ENCODE measurements at places on chromosomes 6 and 20.

GRCh38 chr20:39533858-39534257 is 571.7 kb downstream of the DHX35 start:
- DNase-seq: no peak

DNA sequence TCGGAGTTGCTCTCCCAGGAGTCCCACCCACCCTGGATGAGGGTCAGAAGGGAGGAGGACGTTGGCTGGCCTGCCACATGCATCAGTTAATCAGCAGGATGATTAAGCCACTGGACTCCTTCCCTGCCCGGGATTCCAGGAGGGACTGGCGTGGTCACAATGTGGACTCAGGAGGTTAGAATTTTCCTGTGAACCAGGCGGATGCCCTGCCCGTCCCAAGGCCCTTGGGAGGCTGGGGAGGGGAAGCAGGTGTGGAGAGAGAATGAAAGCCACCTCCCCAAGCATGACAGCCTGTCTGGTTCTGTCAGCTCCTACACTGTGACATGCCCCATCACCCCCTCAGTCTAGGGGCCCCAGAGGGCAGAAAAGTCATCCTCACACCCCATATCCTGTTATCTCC is 11.6 kb upstream of the ITPR3 start:
- DNase-seq: no peak

DNA sequence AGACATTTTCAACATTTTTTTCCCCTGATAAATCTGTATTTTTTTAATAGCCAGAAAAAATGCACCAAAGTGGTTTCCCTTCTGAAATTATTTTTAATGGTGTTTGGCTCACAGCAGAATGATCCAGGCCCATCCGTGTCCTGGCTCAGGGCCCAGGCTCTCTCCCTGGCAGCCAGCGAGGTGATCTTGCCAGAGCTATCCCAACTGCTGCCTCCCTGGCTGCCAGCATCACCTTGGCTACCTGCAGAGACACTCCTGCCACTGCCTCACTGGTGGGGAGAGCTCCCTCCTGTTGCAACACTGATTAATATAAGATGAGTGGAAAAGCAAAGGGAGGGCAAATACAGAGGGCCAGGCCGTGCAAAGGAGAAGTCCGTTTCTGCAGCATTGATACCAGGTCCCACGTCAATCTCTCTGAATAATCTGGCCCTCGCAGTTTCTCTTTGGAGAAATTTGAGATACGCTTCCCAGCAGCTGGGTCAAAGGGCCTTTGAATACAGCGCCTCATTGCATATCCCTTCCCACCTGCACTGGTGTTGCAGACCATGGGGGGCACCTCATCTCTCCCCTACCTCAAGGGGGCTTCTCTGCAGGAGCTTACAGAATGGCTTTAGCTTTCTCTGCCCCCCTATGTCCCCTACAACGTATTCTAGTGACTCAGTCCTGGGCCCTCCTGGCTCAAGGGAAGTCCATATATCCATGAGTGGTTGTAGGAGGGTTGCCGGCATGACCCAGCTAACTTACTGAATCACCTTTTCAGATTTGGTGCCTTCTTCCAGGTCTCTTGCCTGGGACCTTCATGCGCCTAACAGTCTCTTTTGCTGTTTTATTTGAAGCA is 12.8 kb upstream of the DSTN start:
- no peak for DNase-seq

DNA sequence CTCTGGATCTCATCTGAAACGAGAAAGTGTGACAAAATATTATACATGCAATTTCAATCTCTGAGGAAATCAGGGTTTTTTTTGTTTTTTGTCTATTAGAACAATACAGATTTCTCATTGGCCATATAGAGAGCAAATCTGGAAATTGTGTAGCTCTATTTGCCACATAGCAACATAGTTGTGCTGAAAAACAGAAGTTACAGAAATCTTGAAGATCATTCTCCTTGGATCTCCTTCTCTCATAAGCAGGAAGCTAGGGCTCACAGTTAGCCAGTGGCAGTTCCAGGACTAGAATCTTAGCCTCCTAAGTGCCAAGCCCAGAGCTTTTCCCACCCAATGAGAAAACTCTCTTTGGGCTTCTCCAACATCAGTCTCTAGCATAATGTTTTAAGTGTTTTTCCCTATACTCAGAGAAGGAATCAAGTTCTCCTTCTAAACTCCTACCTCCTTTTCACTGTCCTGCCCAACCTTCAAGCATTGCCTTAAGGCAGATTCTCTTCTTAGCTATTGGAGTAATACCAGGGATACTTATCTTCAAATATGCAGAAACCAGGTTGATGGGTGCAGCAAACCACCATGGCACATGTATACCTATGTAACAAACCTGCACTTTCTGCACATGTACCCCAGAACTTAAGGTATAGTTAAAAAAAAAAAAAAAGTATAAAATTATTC is 211.6 kb downstream of the ALDH8A1 start:
- no peak for DNase-seq

DNA sequence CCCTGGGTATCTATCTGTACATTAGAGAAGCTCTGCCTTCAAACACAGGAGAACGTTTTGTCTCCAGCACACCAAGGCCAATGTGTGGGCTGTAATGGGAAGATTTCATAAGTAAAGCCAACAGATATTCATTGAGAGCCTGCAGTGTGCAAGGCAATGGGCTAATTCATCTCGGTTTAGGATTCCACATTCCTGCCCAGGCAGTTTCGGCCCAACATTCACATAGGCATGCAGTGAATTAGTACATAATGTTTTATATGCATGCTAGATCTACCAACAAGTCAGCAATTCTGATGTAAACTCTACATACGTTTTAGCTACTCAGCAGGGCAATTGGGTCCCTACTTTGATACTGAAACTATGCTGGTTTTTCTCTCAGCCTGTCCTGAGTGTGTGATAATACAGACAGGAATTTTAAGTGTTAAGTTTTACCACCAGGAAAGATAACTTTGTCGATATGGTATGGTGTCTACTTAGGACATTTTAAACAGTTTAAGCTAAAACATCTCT is 46.9 kb upstream of the NAA20 start:
- no peak for DNase-seq

DNA sequence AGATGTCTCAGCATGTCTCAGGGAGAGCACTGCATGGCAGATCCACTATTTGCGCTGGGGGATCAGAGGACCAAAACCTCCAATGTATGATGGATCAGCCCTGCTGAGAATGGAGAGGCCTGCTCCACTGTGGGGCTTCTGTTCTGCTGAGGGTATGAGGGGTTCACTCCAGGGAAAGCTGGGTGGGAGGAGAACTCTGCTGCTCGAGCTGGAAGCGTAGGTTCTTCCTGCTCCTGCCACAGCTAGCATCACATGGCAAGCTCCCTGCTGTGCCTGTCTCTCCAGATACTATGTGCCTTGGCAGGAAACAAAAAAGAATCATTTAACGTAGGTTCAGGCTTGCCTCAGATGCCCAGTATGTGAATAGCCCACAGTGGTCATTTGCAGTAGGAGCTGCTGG is 105.8 kb downstream of the EPM2A start:
- DNase-seq: no peak

- no peak for DNase-seq
These were observed 386.4 kb upstream of the MMS22L start for GRCh38 chr6:97669191-97670031.

GRCh38 chr6:134065706-134066105 is 13.3 kb upstream of the SLC2A12 start:
- DNase-seq: no peak

DNA sequence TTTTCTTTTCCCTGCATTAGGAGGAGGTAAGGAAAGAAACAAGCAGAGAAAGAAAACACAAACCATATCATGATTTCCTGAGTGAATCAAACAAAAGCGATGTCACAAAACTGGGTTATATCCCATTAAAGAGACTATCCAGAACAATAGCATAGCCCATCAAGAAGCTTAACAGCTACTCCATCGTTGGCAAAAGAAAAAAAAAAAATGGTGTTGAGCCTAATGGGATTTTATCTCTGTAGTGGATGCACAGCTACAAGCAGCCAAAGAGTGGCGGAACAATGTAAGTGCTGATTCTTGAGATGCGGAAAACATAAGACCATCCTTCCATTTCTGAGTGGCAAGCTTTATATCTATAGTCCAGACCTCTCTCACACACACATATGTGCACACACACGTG is 106.2 kb upstream of the NRSN1 start:
- DNase-seq: no peak

DNA sequence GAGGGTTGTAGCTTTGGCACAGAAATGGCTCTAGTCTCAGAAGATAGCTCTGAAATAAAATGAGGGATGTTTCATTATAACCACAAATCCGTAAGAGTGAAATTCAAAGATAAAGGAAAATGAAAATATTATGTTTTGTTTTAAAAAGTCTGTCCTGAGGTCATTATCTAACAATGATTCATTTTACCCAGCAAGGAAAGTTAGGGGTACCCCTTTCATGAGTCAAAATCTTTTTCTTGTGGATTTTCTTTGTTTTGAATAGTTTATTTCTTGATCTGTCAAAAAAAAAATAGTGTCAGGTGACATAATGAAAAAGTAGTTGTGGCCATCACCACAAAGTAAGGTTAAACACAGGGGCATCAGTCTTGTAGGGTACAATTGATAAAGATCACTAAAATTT is 59.7 kb upstream of the MYB start:
- DNase-seq: no peak

DNA sequence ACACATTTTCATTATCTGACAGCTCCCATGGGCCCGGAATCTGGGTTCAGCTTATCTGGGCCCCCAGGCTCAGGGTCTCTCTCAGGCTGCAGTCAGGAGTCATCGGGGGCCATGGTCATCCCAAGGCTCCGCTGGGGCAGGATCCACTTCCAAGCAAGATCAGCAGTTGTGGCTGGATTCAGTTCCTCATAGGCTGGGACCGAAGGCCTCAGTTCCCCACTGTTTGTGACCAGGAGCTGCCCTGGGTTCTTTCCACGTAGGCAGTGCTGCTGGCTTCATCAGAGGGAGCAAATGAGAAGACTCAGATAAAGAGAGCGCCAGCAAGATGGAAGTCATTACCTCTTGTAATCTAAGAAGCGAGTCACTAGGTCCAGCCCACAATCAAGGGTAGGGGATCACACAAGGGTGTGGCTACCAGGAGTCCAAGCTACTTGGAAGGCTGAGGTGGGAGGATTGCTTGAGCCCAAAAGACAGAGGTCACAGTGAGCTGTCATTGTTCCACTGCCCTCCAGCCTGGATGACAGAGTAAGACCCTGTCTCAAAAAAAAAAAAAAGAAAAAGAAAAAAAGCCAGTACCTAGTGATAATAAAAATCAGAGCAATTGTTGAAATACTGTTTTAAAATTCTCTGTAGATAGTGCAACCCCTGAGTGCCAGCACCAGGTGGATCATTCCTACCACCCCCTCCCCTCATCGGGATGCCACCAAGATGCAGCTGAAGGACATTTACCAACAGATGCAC is 162.7 kb downstream of the NFATC2 start:
- DNase-seq: no peak

- no peak for DNase-seq
These were observed 17.4 kb downstream of the UBE2V1 start for GRCh38 chr20:50095476-50096078.

DNA sequence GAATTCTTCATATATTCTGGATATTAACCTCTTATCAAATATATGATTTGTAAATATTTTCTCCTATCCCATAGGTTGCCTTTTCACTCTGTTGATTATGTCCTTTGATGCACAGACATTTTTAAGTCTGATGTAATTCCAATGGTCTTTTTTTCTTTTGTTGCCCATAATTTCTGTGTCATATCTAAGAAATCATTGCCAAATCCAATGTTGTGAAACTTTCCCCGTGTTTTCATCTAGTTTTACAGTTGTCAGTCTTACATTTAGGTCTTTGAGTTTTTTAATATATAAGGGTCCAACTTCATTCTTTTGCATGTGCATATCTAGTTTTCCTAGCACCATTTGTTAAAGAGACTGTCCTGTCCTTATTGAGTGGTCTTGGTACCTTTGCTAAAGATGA is 111.5 kb downstream of the SESN1 start:
- no peak for DNase-seq

GRCh38 chr6:32642720-32643106 is 5.5 kb downstream of the HLA-DQA1 start:
- DNase-seq: no peak

GRCh38 chr20:49203011-49203410 is 14.9 kb upstream of the STAU1 start:
- DNase-seq: no peak

DNA sequence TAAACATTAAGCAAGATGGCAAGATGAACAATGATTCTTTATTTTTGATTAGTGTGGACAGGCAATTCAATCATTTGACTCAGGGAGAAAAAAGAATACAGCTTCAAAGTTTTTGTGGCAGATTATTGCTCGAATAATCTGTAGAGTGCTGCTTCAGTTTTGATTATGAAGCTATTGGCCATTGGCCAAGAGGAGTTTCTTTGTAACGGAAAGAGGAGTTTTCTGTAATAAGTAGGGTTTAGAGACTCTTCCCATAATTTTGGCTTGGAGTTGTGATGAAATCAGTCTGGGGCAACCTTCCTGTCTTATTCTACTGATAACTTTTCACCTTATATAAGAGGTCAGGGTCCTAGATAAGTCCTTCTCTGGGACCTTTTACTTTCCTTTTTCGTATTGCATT is 256.7 kb upstream of the RAB32 start:
- DNase-seq: no peak

DNA sequence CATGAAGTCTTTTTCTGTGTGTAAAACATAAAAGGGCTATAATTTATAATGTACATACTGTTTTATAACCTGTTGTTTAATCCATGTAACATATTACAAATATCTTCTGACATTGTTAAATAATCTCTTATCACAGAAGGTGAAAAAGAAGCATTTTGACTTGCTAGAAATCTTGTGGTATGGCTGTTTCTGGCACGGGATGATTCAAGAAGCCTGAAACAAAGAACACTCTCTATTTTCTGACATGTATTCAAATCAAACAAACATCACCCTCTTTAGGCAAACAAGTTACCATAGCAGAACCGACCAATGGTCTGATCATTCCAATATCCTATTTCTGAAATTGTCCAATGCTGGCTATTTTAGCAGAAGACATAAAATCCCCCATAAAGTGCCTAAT is 55.4 kb downstream of the HS3ST5 start:
- no peak for DNase-seq

DNA sequence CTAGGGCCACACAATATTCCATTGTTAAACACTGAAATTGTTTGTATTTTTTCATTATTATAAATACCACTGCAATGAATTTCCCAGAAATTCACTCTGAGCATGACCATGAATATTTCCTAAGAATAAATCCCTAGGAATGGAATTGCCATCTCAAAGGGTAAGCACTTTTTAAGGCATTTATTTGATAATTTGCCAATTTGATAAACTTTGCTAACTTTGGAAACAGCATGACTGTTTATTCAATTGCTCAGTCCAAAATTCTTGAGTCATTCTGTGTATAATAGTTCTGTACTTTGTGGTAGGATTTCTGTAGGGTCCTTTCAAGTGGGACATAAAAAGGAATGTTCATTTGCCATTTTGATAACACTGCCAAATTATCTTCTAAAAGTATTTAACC is 44.2 kb upstream of the TOX2 start:
- no peak for DNase-seq

- no peak for DNase-seq
These were observed 111.8 kb upstream of the ZFP64 start for GRCh38 chr20:52303281-52303950.

DNA sequence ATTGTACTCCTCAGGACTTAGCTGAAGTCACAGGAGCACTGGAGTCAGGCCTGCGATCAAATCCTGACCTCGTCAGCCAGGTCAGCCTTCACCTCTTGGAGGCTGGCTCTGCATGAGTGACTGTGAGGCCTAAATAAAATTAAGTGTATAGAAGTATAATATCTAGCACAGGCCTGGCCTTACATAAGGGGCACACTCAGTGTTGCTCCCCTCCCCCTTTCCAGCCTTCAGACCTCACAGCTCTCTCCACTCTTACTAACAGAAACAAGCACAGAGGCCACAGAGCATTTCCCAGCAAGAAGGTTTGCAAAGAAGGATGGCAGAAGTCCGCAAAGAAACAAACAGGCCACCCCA is 84.8 kb downstream of the TRERF1 start:
- no peak for DNase-seq

All from activated CD8-positive, alpha-beta memory T cell treated with anti-CD3 and anti-CD28 coated beads for 1 hour (primary cell).